ENCODE measurements at places on chromosomes 5 and 9.

- no peak for DNase-seq
These were observed 119.7 kb downstream of the GNAQ start for GRCh38 chr9:77911928-77912327.

- no peak for DNase-seq
These were observed 935.2 kb upstream of the TYRP1 start for GRCh38 chr9:11758016-11758415.

DNA sequence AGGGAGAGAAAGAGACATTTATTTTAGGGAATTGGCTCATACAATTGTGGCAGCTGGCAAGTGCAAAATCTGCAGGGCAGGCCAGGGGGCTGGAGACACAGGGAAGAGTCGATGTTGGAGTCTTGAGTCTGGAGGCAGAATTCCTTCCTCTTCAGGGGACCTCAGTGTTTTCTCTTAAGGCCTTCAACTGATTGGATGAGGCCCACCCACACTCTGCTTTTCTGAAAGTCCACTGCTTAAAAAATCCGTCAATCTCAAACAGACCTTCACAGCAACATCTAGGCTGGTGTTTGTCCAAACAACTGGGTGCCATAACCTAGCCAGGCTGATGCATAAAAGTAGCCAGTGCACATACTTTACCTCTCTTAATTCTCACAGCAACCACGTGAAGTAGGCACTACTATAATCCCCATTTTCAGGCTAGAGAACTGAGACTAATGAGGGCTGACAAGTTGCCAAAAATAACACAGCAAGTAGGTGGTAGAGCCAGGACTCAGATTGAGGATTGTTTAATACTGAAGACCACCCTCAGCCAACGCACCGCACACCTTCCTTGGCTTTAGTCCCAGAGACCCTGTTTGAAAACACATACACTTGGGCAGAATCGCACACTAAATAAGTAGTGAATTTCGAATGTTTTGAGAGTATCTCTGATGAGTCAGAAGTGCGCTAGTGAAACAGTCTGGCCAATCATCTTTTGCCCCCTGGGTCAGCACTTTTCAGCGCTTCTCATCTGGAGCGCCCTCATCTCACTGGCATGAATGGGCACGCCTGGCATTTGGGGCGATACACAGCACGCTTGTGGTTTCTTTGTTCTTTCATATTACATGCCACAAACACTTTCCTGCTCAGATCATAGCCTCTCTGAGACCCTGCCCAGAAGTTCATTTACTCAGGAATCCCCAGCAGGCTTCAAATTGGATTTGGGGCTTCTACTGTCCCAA is 591.4 kb downstream of the CCDC171 start:
- no peak for DNase-seq

DNA sequence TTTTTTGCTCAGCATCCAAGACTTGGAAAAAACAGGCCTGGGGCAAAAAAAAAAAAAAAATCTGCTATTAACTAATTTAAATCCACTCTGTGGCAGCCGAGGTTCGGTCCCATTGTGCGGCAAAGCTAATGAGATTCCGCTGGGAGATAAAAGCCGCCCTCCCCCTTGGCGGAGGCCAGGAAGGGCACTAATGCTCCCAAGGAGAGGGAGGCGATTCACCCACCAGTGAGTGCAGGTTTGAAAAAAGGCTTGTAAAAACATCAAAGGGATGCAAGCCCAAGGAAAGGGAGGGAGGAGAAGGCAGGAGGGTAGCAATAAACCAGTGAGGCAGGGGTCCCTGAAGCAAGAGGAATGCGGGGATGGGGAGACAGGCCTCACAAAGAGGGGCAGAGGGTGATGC is 129.5 kb upstream of the RAPGEF1 start:
- no peak for DNase-seq

DNA sequence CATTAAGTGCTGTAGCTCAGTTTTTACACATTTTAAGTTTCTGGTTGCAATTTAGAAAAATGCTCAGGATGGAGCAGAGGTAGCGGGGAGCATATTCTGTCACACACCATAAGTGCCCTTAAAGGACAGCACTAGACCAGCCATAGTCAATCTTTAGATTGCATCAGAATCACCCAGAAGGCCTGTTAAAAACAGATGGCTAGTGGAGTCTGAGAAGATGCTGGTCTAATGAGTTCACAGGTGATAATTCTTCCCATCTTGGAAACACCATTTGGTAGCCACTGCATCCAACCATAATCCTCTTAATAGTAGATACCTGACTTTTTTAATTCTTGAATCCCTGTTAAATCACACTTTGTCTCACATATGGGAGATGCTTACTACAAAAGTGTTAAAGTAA is 113.2 kb downstream of the CDH18 start:
- peak; percentile 51 for DNase-seq
